ENCODE measurements at places on chromosomes 6 and 20.
A peak's percentile ranks its signal among the peaks of the same experiment; 100 is the strongest.

DNA sequence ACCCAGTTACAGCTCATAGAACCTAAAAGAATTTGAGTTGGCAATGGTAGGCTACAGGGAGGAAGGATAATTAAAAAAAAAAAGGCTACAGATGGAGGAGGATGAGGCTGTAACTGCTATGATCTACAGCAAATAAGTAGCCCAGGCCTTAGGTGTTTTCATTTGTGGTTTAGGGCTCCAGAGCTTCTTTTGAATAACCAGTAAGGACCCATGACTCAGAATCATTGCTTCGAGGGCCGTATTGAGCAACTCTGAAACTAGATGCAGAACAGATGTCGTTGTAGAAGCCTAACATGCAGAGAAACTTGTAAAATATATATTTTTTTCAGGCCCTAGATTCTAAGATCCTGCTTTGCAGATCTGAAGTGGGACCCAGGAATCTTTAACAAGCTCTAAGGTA is 19.0 kb upstream of the ASIP start:
- DNase-seq: no peak
- H3K27me3 ChIP-seq: peaks cover 30% of the 10 kb centered on the region
- H3K4me1 ChIP-seq: no peaks in the 10 kb centered on the region
- H3K27ac ChIP-seq: no peak overlapping the region
- H3K4me3 ChIP-seq: no peak overlapping the region
- H3K36me3 ChIP-seq: no peaks in the 10 kb centered on the region

DNA sequence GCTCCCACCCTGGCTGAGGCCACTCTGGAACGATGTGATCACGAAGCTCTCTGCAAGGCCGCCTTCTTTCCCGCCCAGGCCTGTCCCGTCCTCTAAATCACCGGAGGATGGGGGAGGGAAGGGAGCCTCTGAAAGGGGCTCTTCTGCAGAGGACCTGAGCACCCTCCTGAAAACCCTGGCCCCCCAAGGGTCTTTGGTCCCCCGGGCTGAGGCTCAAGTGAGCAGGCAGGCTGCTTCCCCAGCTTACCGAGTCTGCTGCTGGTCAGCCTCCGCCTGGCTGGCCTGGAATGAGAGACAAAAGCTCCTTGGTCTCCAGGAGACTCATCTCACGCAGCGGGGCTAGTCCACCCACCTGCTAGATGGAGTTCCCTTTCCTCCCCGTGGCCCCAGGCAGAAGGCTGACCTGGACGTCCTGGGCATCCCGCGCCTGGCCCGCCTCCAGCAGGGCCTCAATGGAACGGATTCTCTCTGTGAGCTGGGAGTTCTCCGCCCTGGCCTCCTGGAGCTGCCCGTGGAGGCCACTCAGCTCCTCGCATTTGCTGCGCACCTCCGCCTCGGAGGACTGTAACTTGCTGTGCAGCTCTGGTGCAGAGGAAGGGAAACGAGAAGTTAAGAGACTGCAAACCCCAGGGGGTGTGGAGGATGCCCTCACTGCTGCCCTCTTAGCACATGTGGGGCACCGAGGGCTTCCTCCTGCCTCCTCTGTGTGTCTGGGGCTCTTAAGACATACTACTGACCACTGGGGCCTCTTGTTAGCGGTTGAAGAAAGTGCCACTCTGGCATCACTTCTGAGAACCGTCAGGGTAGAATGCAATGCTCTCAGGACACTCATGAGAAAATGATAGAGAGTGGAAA is 54.7 kb downstream of the RRBP1 start:
- H3K27me3 ChIP-seq: no peaks in the 10 kb centered on the region
- no peaks in the 10 kb centered on the region for H3K4me1 ChIP-seq
- H3K36me3 ChIP-seq: peaks cover 59% of the 10 kb centered on the region

DNA sequence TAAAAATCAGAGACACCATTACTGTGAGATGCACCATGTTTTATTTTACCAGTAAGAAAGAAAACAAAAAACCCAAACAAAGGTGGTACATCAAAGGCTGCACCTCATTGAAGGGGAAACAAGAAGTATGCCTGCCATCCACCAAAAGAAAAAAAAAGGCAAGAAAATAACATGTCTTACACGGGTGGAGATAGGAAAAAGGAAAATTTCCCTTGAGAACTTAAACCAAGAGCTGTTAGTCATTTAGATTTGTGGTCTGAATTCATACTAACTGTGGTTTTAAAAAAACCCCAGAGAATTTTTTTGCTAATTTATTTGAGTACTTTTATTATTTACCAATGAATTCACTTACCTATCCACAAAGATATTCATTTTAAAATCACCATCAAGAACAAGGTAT is 144.0 kb downstream of the LRRC1 start:
- H3K27me3 ChIP-seq: peaks cover 32% of the 10 kb centered on the region
- no peak overlapping the region for H3K27ac ChIP-seq
- H3K4me1 ChIP-seq: peaks cover 17% of the 10 kb centered on the region
- no peak for DNase-seq

DNA sequence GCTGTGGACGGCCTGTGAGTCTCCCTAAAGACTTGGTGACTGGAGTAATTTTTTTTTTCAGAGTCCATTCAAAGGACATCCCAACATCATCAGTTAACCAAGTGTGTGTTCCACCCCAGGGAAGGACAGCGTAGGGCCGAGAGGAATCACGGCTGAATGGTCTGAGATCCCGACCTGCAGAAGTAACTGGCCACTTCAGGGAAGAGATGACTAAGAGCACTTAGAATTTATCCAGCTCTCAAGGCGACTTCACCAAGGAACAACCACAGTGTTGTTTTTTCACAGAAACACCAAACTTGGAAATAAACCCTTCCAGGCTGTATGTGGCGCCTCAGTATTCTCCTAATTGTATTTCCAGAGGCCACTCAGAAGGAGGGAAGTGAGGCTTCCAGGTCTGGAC is 231.6 kb downstream of the FNDC1 start:
- no peaks in the 10 kb centered on the region for H3K4me1 ChIP-seq
- no peaks in the 10 kb centered on the region for H3K36me3 ChIP-seq
- DNase-seq: no peak
- peaks cover 27% of the 10 kb centered on the region for H3K27me3 ChIP-seq

- no peaks in the 10 kb centered on the region for H3K4me1 ChIP-seq
- no peaks in the 10 kb centered on the region for H3K27me3 ChIP-seq
- no peak overlapping the region for H3K4me3 ChIP-seq
- H3K27ac ChIP-seq: no peak overlapping the region
- no peaks in the 10 kb centered on the region for H3K36me3 ChIP-seq
Measured at GRCh38 chr6:161545741-161546140, 271.9 kb upstream of the AGPAT4 start.

DNA sequence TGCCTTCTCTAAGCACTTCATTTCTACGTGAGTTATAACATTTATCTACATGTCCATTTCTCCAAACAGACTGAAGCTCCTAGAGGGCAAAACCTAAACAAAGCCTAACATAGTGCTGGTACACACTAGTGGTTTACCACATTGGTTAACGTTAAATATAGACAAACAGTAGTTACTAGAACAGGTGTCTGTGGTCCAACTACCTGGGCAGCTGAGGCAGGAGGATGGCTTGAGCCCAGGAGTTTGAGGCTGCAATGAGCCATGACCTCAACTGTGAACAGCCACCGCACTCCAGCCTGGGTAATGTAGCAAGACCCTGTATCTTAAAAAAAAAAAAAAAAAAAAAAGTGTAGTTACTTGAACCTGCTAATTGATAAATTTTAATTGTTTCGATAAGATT is 26.5 kb downstream of the PTPRK start:
- H3K36me3 ChIP-seq: no peaks in the 10 kb centered on the region
- peaks cover 4% of the 10 kb centered on the region for H3K27me3 ChIP-seq
- H3K27ac ChIP-seq: no peak overlapping the region
- no peak overlapping the region for H3K4me3 ChIP-seq
- DNase-seq: no peak

DNA sequence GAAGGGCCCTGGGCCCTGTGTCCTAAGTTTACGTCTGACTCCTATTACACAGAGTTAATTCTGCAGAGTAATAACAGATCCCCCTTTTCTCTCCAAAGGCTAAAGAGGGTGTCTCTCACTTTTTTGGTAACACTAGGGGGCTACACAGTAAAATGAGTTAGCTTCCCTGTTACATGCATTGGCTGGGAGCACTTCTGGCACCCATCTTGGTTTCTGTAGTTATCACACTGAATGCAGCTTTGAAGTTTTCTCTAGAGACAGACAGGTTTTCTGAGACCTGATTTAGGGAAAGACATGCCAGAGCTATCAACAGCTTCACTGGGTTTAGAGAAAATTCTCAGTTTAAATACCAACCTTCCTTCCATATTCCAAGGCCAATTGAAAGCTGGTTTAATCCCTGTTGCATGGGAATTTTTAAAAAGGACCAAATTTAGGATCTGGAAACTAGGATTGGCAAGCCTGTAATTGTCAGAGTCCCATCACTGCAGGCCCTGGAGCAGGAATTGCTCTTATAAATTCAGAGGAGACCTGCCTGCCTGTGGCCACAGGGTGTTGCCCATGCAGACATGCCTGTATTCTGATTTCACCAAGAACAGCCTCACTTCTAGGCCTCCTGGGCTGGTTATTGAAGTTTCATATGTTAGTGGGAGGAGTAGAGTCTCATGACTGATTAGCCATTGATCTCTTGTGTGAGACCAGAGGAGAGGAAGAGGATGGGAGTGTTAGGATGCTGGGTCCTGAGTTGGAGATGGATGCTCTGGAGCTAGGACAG is 29.4 kb downstream of the RNF8 start:
- H3K27ac ChIP-seq: peak overlapping the region; percentile 4
- H3K4me1 ChIP-seq: no peaks in the 10 kb centered on the region
- DNase-seq: no peak
- no peaks in the 10 kb centered on the region for H3K27me3 ChIP-seq
- peaks cover 65% of the 10 kb centered on the region for H3K36me3 ChIP-seq

GRCh38 chr6:125745281-125746018 is 4.0 kb upstream of the HEY2 start:
- peaks cover 65% of the 10 kb centered on the region for H3K27me3 ChIP-seq
- no peak overlapping the region for H3K4me3 ChIP-seq
- no peak overlapping the region for H3K27ac ChIP-seq
- DNase-seq: no peak
- no peaks in the 10 kb centered on the region for H3K36me3 ChIP-seq

DNA sequence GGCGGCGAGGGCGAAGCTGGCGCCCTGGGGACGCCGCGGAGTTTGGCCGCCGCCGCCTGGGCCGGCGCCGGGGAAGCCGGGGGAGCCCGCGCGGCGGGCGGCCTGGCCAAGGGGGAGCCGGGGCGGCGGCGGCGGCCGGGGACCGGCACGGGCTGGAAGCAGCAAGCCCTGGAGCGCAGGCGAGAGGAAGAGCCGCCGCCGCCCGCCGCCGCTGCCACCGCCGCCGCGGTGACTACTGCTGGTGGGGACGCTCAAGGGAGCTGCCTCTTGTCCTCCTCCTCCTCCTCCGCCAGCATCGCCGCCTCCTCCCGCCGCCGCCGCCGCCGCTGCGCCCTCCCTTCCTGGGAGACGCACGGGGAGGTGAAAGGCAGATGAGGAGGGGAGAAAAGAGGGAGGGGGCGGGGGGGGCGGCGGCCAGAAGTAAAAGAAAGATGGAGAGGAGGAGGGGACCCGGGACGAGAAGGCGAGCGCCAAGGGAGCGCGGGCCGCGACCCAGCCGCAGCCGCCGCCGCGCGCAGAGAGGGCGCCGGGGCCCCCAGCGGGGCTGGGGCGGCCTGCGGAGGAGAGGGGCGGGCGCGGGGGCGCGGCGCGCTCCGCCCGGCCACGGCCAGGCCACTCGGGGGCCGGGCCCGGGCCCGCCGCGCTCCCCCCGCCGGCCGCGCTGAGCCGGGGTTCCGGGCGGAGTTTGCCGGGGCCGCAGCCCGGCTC is 846 bp downstream of the PDE10A start:
- no peaks in the 10 kb centered on the region for H3K36me3 ChIP-seq
- H3K4me1 ChIP-seq: peaks cover 8% of the 10 kb centered on the region
- H3K4me3 ChIP-seq: no peak overlapping the region

DNA sequence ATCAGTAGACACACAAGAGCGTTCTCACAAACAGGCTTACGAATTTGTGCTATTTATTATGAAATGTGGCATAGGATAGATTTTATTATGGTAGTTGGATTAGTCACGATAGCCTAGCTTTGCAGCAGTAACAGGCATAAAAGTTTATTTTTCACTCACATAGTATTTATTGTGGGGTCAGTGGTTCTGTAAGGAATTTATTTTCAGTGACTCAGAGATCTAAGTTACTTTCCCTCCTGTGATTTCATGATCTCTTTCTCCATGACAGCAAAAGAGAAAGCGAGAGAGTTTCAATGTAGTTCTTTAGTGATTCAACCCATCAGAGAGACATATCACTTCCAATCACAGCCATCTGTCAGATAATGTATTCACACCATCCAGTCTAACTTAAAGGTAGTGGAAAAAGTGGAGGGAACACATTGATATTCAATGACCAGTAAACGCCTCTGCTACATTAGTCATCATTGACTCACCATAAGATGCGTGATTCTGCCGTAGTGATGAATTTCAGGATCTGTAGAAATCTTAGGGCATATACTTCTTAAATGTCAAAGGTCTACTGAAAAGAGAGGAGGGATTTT is 605.5 kb downstream of the HDGFL1 start:
- peak overlapping the region; percentile 66 for H3K27ac ChIP-seq
- H3K4me3 ChIP-seq: no peak overlapping the region
- DNase-seq: no peak
- H3K4me1 ChIP-seq: peaks cover 7% of the 10 kb centered on the region

- peak overlapping the region; percentile 62 for H3K27ac ChIP-seq
- peaks cover 76% of the 10 kb centered on the region for H3K36me3 ChIP-seq
- DNase-seq: no peak
- H3K4me1 ChIP-seq: peaks cover 32% of the 10 kb centered on the region
Measured at GRCh38 chr20:48705240-48706115, 122.3 kb downstream of the PREX1 start.

DNA sequence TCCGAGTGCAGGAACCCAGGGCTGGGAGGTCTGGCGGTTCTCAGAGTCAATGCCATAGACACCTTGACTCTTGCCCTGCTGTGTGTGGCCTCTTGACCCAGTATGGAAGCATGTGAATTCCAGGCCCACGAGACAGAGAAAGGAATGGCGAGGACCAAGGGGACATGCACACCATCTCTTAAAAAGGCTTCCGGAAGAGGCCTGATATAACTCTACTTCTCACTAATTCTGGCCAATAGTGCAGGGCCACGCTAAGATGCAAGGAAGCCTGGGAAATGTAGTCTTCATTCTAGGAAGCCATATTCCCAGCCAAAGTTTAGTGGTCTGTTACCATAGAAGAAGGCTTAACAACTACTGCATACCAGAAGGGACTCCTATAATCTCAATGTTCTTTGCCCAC is 177.0 kb upstream of the KCNG1 start:
- H3K4me1 ChIP-seq: no peaks in the 10 kb centered on the region
- peaks cover 67% of the 10 kb centered on the region for H3K27me3 ChIP-seq
- DNase-seq: no peak
- H3K36me3 ChIP-seq: no peaks in the 10 kb centered on the region
